Activated T-cell treated with anti-CD3 and anti-CD28 coated beads, Interleukin-2, amount 50 U/mL, for 72 hours (primary cell): ENCODE measurements at places on chromosomes 5 and 9.

GRCh38 chr5:134207696-134208095, 18.2 kb downstream of the PPP2CA start:
- no peak for DNase-seq

GRCh38 chr5:30663536-30663935, 530.0 kb upstream of the CDH6 start:
- no peak for DNase-seq

DNA sequence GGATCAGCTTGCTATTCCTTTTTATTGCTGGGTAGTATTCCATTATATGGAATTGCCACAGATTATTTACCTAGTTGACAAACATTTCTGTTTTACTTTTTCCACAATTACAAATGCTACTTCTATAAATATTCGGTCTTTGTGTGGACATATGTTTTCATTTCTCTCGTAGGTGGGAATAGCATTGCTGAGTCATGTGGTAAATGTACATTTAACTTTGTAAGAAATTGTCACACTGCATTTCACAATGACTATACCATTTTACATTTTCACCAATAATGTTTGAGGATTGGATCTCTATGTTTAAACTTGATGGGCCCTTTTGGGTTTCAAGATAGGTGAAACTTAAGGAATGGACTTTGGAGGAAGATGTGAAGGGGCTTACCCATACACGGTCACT, 19.7 kb downstream of the RAI14 start:
- DNase-seq: no peak

- DNase-seq: no peak
Measured at GRCh38 chr5:179275381-179275878, 69.8 kb downstream of the ADAMTS2 start.

DNA sequence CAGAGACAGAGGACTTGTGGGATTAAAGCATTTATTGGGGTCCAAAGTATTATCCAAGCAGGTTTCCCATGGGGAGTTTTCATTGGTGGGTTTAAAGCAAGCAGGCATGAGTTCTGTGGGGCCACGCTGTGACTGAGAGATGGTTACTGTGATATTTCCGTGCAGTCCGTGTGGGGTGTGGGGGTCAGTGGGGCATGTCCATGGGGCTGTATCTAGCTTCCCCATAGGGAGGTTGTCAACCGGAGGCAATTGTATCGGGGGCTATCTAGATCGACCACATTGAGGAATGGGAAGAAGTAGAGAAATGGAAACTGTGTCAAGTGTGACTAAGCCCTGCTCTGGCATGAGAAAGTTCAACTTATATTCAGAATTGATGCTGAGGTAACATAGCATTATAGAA, 7.1 kb upstream of the RPS23 start:
- no peak for DNase-seq

- DNase-seq: no peak
Measured at GRCh38 chr5:73514418-73514817, 16.2 kb downstream of the BTF3 start.
